Nephron progenitor cell (in vitro differentiated cells): ENCODE measurements at places on chromosomes 2 and 18.

DNA sequence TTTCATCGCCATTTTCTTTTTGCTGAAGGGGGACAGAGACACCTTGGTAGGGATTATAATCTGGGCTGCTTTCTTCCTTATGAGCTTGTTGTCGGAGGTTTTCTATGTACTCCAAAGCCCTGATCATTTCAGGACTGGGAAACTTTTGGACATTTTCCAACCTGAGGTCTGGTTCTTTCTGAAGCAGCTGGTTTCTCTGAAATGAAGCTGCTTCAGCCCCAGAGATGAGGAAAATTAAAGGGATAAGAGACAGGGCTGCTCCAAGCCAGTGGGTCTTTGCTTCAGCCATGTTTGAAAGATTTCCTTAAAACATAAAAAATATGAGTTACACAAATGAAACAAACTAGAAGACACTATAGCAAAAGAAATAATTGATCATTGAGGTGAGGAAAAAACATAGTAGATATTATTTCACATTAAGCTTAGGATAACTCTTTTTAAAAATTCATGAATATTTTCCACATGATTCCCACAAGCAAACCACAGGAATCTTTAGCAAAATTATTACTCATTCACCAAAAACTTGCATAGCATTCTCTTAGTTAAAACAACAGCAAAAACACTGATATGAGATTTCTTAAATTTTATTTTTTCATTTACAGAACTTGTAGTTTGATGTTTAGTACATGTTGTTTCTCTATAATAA, 3.0 kb downstream of the SCG2 start:
- DNase-seq: no peak

DNA sequence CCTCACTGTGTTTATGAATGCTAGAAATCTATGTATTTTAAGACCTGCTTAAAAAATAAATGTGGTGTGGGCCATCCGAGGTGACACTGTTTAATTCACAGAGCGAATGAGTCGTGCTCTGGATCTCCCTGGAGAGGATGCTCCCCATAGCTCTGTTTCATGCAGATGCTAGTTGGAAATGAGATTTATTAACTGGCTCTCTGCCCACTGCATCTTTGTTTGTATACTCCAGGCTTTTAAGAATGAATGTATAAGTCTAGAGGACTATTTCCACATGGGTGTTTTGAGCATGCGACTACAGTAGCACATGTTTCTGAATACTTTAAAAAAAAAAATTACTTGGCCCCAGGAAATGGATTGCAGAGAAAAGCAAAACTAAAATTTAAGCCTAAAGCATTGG, 3.9 kb downstream of the MAPRE2 start:
- DNase-seq: no peak

- no peak for DNase-seq
Observed at GRCh38 chr2:216551234-216552068, 52.8 kb downstream of the RPL37A start.

- DNase-seq: no peak
Observed at GRCh38 chr2:39704540-39704939, 38.8 kb downstream of the TMEM178A start.

GRCh38 chr2:234111523-234111922, 61.0 kb downstream of the SPP2 start:
- DNase-seq: no peak

- peak; percentile 19 for DNase-seq
Observed at GRCh38 chr2:233976690-233977294, 59.6 kb downstream of the TRPM8 start.

DNA sequence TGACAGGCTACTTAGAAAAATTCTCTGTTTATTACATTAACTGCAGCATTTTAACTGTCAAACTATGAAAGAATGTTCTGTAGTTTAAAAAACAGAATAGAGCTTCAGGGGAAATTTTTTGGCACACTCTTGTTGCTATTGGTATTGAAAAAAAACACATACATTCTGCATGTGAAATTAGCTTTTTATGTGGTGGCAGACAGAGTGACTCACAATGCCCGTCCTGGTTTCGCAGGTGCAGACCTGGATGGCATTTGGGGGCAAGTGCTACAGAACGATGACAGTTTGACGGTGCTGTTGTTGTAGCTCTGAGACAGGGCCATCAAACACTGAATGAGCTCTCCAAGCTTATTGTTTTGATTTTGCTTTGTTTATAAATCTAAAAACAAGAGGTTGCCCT, 105.0 kb upstream of the MAP3K20 start:
- no peak for DNase-seq

DNA sequence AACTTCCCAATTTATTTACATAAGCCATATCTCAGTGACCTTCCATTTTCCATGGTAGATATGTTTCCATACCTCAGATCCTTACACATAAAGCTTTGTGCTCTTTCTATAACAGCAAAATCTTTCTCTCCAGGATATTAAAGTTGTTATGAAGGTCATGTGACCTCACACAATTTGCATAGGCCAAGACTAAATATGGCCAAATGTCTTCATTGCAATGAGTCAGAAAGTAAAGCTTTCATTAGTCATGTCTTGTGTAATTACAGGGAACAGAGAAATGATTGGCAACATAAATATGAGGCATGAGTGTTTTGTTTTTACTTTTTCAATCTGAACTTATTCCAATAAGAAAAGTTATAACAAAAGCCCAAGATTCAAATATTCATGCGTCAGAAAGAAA, 243.5 kb downstream of the ASXL3 start:
- no peak for DNase-seq

GRCh38 chr18:46046126-46046525, 25.9 kb downstream of the PSTPIP2 start:
- no peak for DNase-seq

- no peak for DNase-seq
Observed at GRCh38 chr2:43464590-43464989, 131.2 kb downstream of the THADA start.

GRCh38 chr2:107132070-107132469, 246.1 kb upstream of the ST6GAL2 start:
- peak; percentile 3 for DNase-seq

DNA sequence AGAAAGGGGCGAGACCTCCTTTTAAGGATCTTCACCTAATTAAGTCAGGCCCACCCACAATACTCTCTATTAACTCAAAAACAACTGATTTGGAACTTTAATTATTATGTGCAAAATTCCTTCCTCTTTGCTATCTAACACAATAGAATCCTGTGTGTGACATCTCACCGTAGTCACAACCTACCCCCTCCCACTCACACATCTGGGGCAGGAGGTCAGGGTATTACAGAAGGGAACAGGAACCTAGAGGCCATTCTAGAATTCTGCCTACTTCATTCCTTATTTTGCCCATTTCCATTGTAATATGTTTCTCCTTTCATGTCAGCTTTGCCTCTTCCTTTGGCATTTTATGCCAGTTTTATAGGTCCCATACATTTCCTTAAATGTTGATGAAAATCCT, 829.3 kb upstream of the ID2 start:
- DNase-seq: no peak

GRCh38 chr18:58530801-58531200, 98.1 kb downstream of the ALPK2 start:
- DNase-seq: no peak

DNA sequence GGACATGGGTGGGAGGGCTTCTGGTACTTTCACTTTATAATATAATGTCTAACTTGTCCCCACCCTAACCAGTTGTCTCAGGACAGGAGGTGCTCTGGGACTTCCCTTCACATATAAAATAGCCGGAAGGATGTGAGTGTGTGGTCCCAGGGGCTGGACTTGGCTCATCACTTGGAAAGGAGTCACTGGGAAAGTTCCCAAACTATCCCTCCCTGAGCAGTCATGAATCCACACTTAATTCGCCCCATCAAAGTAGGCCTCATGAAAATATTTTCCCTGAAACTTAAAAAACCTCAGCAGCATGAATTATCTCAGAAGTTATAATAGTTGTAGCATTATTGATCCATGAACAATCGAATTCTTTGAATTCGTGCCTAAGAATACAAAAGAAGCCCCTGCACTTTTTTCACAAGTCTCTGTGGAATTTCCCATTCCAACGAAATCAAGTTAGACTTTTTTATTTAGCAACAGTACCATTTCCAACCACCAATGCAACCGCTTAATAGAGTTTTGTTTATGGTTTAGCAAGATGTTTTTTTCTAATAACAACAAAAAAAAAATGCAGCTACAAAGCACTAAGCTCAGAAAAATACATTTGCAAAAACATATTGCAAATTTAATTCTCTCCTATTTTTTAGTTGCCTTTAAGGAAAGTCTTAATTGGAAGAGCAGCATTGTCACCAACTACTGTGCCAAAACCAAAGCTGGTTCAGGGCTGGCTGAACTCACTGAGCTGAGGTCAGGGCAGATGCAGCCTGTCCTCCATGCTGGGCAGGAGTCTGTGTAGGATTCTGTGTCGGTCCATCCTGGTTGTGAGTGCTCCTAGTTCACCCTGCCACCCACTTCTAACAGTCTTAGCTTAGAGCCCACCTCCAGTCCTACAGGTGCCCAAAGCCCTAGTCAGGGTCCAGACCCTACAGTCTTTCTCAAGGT, 68.8 kb upstream of the SPTBN1 start:
- no peak for DNase-seq

DNA sequence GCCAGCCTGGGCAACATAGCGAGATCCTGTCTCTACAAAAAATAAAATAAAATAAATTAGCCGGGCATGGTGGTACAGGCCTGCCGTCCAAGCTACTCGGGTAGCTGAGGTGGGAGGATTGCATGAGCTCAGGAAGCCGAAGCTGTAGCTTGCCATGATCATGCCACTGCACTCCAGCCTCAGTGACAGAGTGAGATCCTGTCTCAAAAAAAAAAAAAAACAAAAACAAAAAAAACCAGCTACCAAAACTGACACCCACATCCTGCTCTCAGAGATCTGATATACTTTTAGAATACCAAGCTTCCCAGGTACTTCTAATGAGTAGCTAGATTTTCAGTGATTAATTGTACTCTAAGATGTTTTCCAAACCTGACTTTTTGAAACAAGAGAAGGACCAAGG, 74.0 kb downstream of the TTC27 start:
- DNase-seq: no peak

GRCh38 chr2:197198890-197199289, 111.7 kb downstream of the ANKRD44 start:
- DNase-seq: no peak

DNA sequence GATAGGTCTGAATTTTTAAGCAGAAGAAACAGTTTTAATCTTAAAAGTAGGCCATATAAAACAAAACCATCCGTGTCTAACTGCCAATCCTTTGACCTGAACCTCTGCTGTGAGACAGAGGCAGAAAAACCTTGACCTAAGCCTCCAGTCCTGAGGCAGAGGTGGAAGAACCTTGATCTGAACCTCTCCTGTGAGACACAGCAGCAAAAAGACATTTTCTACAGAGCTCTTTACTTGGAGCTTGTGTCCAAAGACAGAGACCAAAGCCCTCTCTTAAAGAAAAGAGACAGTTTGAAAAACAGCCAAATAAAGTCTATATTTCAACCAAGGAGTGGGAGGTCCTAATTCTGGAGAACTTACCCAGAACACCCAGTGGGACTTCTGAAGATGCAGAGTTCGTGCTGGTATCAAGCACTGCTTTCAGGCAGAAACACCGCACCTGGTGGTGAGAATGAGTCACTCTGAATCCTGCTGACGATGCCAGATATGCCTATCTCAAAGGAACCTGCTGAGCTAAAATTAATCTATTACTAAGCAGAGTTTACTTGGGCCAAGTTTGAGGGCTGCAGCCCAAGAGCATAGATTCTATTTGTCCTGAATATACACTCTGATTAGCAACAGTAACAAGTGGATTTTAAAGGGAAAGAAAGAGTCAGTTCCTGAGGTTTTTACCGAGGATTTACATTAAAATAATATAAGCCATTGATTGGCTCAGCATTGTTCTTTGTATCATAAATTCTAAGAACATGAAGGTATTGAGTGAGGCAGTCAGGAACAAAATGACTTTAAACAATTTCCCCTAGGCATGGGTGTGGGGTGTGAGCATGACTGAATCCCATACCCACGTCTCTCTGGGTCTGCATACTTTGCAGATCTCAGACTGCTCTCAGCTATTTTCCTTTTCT, 806.4 kb downstream of the TRIB2 start:
- DNase-seq: no peak

DNA sequence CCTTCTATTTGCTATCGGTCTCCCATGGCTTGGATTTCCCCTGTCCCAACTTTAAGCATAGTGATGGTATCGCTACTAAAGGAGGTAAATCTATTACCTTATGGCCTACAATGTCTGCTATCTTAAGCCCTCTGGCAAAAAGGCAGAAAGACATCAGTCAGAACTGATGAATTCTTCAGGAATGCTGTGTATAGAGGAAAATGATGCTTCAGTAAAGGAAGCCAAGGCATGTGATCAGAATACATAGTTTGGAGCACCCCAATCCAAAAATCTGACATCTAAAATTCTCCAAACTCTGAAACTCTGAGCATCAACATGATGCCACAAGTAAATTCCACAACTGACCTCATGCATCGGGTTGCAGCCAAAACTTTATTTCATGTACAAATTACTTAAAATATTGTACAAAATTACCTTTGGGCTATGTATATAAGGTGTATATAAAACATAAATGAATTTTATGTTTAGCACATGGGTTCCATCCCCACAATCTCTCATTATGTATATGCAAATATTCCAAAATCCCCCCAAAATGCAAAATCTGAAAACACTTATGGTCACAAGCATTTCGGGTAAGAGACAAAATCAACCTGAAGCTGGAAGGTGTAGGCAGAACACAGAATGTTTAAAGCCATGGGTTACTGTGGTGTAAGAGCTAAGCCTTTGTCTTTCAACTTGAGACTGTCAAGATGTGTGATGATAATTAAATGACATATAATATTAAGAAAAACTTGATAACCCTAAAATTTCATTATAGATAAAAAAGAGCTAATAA, 66.2 kb downstream of the CUL3 start:
- no peak for DNase-seq

GRCh38 chr2:121089166-121089510, 195.9 kb downstream of the TFCP2L1 start:
- DNase-seq: no peak

GRCh38 chr18:59114160-59114559, 25.5 kb upstream of the SEC11C start:
- DNase-seq: no peak

DNA sequence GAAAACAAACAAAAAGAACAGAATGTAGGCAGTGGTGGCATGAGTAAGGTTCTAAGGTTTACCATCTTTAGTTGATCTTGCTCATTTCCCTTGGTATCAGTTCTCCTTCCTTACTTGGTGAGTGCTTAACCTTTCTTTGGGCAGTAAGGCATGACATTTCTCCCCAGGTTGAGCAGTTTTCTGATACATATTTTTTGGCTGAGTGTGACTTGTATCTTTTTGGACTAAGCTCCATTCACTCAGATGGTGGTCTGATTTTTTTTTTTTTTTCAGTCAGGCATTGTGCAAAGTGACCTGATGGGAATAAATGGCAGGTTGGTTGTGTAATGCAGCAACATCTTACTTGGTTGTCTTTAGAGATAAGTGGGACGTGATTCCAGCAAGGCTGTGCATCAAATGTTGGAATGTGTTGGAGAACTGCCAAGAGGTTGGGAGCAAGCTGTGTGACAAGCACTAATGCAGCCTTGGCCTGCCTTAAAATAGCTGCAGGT, 15.1 kb downstream of the SPTBN1 start:
- DNase-seq: no peak
